ENCODE measurements at places on chromosomes 12 and 14.

- no peak for DNase-seq
These were observed 7.5 kb downstream of the NEDD8 start for GRCh38 chr14:24224618-24225071.

DNA sequence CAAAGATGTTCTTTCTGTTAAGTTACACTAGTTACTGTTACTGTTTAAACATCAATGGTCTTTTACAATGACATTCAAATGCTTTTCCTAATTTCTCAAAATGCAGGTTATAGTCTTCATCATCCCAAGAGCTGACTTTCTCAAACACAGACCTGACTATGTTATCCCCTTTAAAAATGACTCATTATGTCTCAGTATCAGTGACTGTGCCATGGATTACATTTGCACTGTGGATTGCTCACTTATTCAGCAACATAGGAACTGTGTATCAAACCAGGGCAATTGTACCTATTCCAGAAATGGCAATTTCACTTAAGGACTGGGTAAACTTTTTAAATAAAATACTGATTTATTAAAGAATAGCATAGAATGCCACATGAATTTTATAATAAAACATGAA is 630.2 kb upstream of the NOVA1 start:
- DNase-seq: no peak

DNA sequence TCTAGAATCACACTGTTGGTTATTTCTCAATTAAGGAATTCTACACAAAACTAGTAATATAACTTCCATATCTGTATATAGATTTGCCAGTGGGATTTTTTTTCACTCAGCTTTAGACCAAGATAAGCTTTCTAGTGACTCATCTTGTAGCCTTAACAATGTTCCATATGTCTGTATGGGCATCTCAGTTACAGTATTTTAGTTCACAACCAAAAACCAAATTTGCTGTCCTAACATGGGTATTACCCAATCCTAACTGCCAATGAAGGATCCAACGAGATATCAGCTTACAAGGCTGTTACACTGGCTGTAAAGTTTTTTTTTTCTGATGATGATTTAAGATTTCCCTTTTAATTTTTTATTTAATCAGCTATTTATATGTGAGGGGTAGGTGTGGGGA is 31.5 kb upstream of the KRR1 start:
- DNase-seq: no peak

DNA sequence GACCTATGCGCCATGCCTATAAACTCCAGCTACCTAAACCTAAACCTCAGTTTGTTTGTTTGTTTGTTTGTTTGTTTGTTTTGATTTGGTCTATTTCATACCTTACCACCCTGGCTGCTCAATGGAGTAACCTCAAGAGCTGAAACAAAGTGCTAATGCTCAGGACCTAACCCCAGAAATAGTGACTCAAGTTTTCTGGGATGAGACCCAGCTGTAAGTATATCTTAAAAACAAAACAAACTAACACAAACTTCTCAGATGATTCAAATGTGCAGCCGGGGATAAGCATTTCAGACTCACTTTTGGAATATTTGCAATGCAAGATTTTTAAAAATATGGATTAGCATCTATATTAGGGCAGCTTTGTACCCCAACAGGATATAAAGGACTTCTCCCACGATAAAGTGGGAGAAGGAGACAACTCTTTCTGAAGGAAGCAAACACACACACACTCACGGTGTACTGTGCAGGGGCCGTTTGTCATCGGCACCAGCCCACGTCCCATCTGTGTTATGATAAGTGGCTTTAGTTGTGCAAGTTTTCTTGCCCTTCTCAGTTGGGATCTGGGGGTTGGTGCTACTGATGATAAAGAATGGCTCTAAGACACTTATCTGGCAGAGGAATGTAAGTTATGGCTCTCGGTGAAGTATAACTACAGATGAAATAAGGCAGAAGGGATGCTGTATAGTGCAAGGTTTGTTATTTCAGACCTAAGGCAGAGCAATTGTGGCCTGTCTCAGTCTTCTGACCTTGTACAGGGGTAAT is 516.7 kb upstream of the TMEM132C start:
- DNase-seq: no peak

DNA sequence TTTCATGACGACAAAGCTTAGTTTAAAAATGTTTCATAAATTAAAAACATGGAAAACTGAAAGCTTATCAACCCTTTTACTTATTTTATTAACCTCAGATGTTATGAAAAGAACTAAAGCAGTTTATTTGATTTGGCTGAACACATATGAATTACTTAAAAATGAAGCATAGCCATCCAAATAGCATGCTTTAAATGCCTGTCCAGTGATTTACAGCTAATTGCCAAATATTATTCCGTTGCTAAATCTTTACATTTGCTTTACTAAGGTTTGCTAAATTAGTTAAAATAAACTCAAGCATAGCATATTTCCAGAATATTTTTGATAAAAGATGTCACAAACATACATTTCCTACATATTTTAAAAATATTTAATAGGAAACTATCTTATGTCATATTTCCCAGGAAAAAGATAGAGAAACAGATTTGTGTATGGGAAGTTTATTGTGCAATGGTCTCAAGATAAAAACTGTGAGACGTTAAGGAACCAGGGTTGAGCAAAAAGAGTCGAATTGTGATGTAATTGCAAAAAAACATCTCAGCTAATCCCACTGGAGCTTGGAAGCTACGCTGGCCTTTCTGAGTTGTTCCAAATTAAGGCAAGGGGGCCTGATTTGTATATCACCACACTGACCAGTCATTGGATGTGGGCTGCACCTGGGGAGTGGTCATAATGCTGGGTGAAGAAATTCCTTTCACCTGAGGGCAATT is 25.8 kb downstream of the GPR135 start:
- peak; percentile 18 for DNase-seq

GRCh38 chr12:32804301-32804700 is 48.6 kb upstream of the YARS2 start:
- DNase-seq: no peak

- no peak for DNase-seq
These were observed 1.7 kb upstream of the GPD1 start for GRCh38 chr12:50102131-50102531.

DNA sequence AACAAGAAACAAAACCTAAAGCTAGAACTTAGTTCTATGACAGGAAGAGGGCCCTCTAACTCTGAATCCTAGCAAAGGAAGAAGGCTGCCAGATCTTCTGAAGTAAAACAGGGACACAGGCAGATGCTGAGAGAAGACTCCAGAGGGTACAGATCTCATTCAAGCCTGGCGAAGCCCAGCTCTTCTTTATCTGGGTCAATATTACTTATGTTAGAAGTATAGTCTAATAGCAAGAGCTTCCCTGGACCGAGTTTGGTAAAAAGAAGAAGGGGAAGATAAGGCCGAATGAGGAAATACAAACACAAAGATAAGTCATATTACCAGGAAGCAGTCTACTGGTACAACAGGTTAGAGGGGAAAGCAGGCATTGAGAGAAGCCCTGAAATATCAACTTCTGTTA is 79.9 kb upstream of the CCDC91 start:
- DNase-seq: no peak

- peak; percentile 21 for DNase-seq
These were observed 193.3 kb downstream of the ANO4 start for GRCh38 chr12:100987552-100988521.

GRCh38 chr12:31406345-31406744 is 80.4 kb upstream of the SINHCAF start:
- DNase-seq: no peak

DNA sequence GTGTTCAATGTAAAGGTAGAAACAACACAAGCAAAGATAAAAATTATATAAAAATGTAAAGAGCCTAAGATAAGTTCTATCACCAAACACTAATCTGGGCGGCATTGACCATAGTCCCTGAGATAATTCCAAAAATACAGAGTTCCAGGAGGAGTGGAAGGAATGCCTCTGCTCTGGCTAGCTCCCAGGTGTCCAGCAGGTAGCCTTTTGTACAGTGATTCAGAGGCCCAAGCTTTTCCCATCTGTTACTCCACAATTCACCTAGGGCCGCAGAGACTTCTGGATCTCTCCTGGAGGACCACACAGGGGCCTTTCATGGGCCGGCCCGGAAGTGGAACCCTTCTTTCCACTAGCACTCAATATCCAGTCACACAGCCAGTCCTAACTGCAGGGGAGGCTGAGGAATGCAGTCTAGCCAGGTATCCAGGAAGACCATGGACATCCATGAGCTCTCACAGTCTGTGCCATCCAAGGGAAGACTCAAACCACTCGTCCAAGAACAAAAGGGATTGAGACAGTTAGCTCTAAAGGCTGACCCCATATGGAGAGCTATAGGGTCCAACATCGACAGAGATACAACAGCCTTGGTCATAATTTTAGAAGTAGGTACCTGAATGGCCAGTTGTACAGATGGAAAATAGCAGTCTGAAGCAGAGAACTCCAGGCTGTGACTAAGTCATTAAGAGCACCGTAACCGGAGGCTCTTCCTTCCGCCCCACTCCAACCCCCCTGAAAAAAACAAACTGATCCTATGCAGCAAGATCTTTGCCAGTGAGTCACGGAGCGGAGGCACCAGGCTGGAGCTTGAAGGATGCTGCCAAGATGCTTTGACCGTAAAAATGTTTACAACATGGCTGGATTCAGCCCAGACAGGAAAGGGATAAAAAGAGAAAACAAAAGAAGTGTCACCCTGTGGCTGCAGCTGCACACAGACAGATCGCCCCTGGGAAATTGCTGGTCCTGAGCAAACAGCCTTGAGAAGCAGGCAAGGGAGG is 204.8 kb downstream of the NUAK1 start:
- no peak for DNase-seq

DNA sequence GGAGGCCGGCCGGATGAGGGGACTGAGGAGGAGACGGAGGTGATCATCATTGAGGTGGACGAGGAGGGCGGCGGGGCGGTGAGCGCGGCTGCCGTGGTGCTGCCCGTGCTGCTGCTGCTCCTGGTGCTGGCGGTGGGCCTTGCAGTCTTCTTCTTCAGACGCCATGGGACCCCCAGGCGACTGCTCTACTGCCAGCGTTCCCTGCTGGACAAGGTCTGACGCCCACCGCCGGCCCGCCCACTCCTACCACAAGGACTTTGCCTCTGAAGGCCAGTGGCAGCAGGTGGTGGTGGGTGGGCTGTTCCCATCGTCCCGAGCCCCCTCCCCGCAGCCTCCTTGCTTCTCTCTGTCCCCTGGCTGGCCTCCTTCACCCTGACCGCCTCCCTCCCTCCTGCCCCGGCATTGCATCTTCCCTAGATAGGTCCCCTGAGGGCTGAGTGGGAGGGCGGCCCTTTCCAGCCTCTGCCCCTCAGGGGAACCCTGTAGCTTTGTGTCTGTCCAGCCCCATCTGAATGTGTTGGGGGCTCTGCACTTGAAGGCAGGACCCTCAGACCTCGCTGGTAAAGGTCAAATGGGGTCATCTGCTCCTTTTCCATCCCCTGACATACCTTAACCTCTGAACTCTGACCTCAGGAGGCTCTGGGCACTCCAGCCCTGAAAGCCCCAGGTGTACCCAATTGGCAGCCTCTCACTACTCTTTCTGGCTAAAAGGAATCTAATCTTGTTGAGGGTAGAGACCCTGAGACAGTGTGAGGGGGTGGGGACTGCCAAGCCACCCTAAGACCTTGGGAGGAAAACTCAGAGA is 9.6 kb downstream of the MMP14 start:
- DNase-seq: no peak

DNA sequence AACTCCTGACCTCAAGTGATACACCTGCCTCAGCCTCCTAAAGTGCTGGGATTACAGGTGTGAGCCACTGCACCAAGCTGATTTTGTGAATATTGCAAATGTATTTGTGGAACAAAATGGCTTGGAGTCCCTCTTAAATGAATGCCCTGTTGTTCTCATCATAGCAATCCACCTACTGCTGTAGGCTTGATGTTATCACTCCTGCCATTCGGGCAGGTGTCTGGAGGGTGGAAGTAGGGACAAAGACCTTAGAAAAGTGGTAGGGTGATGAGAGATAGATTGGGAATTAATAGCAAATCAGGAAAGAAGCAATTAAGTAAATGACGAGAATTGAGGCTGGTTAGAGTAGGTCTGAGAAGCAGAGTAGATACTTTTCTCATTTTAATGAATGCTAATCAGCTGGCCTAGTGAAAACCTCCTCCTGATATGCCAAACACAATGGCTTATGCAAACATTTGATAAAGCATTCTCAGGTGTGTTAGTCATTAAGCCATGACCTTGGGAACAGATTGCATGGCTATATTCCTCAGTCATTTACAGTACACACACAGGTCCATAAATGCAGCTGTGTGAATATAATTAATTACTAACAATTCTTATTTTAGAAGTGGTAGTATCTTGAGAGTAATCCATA is 60.5 kb upstream of the USP44 start:
- DNase-seq: no peak

- DNase-seq: no peak
These were observed 43.6 kb upstream of the NAA30 start for GRCh38 chr14:57346741-57347140.

DNA sequence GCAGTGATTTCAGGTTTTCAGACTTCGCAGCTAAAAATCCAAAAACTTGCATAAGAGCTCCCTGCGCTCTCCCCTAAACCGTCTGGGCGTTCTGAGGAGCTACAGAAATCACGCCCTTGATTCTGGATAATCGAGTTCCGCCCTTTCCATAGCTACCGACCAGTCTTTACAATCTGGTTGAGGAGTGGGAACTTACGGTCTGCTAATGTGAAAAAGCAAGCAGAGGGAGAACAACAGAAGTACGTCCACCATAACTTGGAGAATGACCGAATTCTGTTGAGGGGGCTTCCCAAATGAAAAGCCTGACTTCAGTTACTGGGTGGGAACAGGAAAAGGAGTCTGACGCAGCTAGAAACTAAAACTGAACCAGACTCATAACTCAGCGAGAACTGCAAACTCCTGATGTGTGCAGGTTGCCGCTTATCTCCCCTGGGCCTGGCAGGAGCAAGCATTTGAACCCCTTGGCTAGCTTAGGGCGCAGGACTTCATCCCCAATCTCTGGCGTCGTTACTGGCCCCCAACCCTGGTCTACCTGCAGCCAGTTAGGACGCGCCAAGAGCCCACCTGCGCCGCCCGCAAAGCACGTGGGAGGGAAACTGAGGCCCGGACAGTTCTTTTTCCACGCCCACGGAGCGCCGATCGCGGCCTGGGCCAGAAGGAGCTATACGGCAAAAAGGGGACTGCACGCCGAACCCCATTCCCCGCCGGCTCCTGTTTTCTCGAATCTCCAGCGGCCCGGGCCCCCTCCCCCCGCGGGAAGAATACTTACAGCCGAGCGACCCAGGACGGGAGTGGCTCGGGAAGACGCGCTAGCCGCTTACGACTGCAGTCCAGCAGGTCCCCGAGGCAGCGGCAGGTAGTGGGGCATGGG is 838 bp downstream of the LRIG3 start:
- no peak for DNase-seq

GRCh38 chr12:112971248-112971647 is 7.1 kb upstream of the OAS2 start:
- no peak for DNase-seq

DNA sequence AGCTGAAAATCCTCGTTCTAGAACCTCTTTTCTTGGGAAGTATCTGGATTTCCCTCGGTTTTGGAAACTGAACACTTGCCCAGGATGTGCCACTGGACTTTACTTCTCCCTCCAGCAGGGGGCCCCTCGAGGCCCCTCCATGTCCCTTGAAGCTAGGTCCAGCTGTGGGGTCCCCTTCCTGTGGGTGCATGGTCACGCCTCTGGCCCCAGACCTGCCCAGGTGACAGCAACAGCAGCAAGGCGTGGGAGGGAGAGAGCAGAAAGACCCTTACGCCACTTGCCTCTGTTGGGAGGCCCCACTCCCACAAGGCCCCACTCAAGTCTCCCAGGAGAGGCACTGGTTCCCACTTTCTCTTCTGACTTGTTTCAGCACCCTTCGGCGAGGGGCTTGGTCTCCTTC is 3.1 kb downstream of the SLC25A29 start:
- no peak for DNase-seq

- DNase-seq: no peak
These were observed 3.2 kb downstream of the KCNJ8 start for GRCh38 chr12:21771311-21771710.

GRCh38 chr12:26789731-26790644 is 43.0 kb downstream of the ITPR2 start:
- no peak for DNase-seq

All from inflammatory macrophage treated with lipopolysaccharide for 1 hour (primary cell).